ENCODE measurements at places on chromosomes 6 and 20. TPM values are rescaled to one million over a fixed set of nuclear protein-coding genes. Genes with fewer than 3 reads are reported as not detected.

GRCh38 chr6:113112086-113112485, 745.1 kb upstream of the MARCKS start:
- no peak overlapping the region for H3K4me3 ChIP-seq
- no peaks in the 10 kb centered on the region for H3K4me1 ChIP-seq
- DNase-seq, result no peak
- no peaks in the 10 kb centered on the region for H3K36me3 ChIP-seq
- no peaks in the 10 kb centered on the region for H3K27me3 ChIP-seq

GRCh38 chr6:150038202-150039062, 13.1 kb upstream of the RAET1L start:
- no peak for DNase-seq
- no peak overlapping the region for H3K27ac ChIP-seq
- H3K4me3 ChIP-seq, result peak overlapping the region; percentile 3
- no peaks in the 10 kb centered on the region for H3K36me3 ChIP-seq
- H3K4me1 ChIP-seq, result peaks cover 13% of the 10 kb centered on the region

DNA sequence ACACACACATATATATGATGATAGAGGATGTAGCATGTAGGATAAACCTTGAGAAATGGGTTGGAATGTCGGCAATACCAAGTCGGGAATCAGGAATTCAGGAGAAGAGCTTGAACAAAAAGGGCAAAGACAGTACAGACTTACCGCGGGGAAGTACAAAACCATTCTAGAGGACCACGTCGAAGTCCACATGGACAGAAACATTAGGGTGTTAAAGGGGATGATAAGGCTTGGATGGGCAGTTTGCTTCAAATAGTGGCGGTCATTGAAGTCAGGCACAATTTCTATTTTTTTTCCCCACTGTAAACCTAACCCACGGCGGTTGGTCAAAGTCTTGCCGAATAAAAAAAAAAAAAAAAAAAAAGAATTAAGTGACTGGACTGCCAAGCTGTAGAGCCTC, 766 bp upstream of the NUS1 start:
- H3K36me3 ChIP-seq, result no peaks in the 10 kb centered on the region
- H3K27ac ChIP-seq, result no peak overlapping the region
- peaks cover 27% of the 10 kb centered on the region for H3K4me1 ChIP-seq
- DNase-seq, result no peak

Gene MACROD2
- 1.8 TPM for total RNA-seq

Gene MICB
- total RNA-seq, result 2.6 TPM

Gene TMEM239
- total RNA-seq, result not detected

GRCh38 chr6:135475292-135475886, 22.2 kb downstream of the AHI1 start:
- H3K4me3 ChIP-seq, result no peak overlapping the region
- DNase-seq, result no peak
- peaks cover 40% of the 10 kb centered on the region for H3K36me3 ChIP-seq
- no peak overlapping the region for H3K27ac ChIP-seq

Data from esophagus squamous epithelium (tissue), 5 donors.